ENCODE measurements at places on chromosomes 7 and 10.

GRCh38 chr7:129862682-129863081, 90.1 kb downstream of the UBE2H start:
- no peak for DNase-seq

- no peak for DNase-seq
These were observed 31.8 kb upstream of the SFTPD start for GRCh38 chr10:79980711-79981110.

- DNase-seq: no peak
These were observed 677 bp downstream of the SKAP2 start for GRCh38 chr7:26863518-26864308.

DNA sequence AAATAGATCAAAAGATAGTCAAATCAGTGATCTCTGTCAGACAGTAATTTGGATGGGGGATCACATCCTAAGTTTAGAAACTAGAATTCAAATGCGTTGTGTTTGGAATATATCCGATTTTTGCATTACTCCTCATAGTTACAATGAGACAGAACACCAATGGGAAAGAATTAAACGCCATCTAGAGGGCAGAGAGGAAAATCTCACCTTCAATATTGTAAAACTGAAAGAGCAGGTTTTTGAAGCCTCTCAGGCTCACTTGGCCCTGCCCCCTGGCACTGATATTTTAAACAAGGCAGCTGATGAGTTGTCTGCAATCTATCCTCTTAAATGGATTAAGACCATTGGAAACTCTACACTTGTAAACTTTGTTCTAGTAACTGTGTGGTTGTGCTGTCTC, 17.7 kb downstream of the FRG2B start:
- DNase-seq: no peak

DNA sequence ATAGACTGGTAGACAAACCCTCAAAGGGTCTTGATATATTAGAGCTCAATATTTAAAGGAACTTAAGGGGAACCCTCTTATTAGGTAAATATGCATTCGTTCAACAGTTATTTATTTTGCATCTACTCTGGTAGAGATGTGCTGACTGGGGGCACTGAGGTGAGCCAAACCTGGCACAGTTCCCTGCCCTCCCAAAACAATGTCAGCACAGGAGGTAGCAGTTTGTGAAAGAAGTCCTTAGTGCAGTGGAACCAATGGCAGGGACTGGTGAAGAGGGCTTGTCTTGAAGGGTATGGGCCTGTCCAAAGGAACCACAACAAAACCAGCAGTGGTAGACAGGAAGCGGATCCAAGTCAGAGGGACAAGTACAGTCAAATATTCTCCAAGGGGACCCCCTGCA, 32.6 kb upstream of the GPAM start:
- no peak for DNase-seq

GRCh38 chr7:121057878-121058277, 69.4 kb downstream of the CPED1 start:
- DNase-seq: no peak

GRCh38 chr7:130486114-130486953, 5.6 kb upstream of the MEST start:
- DNase-seq: peak; percentile 41

GRCh38 chr10:97003151-97003803, 171.2 kb downstream of the LCOR start:
- DNase-seq: no peak

DNA sequence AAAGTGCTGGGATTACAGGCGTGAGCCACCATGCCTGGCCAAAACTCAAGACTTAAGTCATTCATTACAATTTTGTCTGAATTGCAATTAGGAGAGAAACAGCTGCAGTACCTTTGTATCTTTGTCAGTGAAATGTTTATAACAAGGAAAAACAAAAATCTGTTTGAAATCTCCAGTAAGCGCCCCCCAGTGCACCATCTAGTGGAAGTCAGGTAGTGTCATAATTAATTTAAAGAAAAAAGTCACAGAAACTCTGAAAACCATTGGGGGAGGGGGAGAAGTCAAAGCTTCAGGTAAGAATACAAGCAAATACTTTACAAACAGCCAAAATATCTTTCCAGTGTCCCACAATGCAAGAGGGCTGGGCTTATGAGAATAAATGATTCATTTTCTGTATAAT, 2.8 kb downstream of the MPP7 start:
- no peak for DNase-seq

DNA sequence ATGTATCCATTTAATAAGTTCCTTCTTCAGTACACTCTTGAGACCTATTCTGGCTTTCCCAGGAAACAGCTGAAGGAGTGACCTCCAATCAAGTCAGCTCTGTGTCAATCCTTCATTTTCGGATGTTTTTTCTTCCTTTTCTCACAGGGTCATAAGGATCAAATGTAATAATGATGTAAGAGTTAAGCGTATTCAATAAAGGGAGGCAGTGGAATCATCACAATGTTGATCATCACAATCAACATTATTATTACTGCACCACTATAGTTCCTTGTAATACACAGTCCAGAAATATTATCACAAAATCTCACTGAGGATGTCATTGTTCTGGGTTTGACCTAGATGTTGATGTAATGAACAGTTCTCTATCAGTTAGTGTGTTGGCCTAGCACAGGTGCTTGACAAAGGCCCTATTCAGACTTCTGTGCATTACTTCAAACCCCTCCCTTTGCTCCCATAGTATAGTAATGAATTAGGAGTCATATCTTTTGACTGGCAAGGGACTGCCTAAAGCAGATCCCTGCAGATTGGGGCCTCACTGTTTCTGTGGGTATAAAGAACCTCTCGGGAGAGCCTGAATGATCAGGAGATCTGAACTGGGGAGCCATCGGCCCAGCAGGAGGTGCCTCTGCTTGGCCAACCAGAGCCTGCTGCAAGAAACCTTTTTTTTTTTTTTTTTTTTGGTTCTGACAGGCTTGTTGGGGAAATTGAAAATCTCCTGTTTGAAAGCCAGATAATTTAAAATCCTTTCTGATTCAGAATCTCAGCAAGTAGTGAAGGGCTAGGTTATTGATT, 100.6 kb downstream of the KAT6B start:
- no peak for DNase-seq

DNA sequence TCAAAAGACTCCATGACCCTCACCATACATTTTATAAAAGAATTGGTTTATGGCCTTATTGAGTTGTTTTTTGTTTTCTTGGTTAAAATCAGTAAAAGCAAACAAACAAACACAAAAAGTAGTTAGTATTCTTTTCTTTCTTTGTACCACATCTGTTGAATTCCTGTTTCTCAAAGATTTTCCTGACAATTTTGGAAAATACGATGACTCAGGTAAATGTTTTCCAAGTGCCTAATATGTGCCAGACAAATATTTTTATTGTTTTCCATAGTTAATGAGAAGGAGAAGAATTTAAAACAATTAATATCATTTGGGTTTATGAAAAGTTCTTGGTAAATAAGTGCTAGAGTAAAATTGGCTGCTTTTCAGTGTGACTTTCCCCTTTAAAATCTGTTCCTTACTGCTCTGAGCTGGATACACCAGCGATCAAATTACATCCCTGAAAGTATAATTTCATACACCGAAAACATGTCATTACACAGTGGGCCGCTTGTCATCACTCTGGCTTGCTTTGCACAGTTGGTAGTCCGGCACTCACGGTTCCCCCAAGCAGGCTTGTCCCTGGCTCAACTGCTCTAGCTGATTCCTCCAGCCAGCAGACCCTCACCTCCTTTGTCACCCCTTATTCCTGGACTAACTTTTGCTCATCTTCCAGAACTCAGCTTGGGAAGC, 80.5 kb downstream of the TBXAS1 start:
- no peak for DNase-seq

- no peak for DNase-seq
These were observed 104.4 kb downstream of the PRLHR start for GRCh38 chr10:118491055-118491454.

GRCh38 chr7:111711426-111712065, 149.3 kb upstream of the IMMP2L start:
- no peak for DNase-seq

DNA sequence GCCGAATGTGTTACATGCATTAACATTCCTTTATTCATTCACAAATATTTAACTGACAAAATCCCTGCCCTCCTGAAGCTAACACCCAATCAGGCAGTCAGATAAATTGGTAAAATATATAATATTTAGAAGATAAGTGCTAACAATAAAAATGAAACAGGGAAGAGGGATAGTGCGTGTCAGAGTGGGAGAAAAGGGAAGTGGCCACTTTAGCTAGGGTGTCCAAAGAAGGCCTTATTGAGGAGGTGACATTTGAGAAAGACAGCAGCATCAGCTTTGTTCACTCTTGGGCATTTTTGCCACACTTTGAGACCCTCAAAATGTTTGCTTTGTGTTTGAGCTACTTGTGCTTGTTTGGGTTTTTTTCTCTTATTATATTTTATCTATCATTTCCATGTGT, 317.8 kb downstream of the SNX13 start:
- no peak for DNase-seq

DNA sequence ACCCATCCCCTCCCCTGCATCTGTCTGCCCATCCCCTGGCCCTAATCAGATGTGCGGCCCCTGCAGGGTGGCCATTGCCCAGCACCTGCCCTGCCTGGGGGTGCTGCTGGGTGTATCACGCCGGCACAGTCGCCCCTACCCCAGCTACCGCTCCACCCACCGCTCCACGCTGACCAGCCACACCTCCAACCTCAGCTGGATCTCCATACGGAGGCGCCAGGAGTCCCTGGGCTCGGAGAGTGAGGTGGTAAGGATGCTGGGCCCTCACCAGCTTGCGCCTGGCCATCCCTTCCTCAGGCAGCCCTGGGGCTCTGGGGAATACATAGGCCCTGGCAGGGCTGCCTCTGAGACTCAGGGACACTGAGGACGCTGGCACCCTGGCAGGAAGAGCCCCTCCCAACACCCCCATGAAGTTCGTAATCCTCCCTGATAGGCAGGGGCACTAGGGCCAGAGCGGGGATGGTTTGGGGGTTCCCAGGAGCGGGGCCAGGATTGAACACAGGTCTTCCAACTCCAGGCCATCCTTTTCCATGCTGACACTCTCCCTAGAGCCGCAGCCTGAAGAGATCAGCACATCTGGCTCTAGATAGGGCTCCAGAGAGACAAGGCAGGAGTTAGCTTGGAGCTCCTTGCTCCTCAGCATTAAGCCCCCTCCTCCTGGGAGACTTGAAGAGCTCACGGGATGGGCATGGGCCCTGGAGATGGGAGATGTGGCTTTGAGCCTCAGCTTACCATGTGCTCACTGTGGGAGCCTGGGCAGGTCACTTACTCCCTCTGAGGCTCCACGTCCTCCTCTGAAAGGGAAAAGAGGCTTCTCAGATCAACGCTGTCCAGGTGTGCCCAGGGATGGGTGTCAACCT, 5.9 kb upstream of the LDB3 start:
- no peak for DNase-seq

- no peak for DNase-seq
These were observed 203.1 kb upstream of the PDE1C start for GRCh38 chr7:32273297-32273696.

DNA sequence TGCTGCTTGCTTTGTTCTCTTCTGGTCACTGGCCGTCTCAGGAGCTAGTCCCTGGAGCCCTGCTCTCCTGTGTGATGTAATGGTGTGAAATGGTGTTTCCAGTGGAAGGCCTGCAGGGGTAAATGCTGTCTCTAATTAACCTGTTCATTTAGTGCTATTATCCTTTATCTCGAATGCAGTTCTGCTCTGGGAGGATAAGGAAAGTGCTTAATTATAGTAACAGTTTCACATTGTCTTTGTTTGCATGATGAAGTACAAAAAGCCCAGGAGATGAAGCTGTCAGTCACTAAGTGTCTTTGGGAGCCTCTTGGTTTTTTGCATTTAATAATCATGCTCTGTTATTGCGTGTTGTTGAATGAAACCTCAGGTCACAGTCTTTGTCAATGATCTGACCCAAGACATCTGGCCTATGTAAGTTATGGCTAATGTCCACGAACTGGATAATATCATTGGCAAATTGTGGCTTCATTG, 755.3 kb upstream of the GALNT17 start:
- DNase-seq: no peak

- no peak for DNase-seq
These were observed 756 bp upstream of the SEC24C start for GRCh38 chr10:73743327-73743904.

GRCh38 chr7:130489140-130489983, 2.5 kb upstream of the MEST start:
- DNase-seq: no peak

GRCh38 chr10:77507291-77507880, 130.2 kb downstream of the KCNMA1 start:
- DNase-seq: no peak

- DNase-seq: no peak
These were observed 12.6 kb upstream of the WAC start for GRCh38 chr10:28520346-28520745.

DNA sequence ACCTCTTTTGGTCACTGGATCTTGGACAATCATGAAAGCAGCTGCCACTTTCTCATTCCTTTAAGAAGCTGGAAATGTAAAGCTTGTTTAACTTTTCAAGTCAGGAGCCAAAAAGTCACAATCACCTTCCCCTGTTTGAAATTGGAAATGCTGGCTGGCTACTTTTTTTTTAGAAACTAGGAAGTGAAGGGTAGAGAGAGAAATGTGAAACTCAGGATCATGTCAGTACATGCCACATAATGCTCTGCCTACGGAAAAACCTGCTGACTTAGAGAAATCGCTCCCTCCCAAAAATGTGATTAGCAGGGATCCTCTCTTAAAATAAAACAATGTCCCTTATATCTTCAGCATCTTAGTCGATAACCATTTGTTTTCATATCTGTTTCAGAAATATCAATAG, 188.4 kb upstream of the C7orf33 start:
- no peak for DNase-seq

DNA sequence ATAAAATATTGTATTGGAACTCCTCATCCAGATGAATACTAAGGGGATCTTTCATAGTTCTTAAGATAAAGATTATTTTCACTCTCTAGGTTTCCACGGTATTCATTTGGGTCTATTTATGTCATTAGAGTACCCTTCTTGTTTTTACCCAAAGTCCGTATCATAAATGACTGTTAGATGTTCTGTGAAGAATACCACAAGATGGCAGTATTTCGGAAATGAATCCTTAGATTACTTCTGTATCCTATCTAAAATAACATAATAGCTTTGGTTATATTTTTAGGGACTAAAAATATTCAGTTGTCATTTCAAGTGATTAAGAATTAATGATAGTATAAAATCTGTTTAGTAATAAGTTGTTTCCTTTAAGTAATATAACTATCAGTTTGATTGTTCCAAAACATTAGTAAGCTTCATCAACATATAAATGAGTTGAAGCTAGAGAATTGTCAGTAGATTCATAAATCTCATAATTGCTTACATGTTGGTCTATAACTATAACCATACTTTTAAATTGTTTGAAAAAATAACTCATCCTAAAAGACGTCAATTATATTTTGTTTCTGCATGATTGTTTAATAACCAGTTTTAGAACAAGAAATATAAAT, 337.5 kb upstream of the KCND2 start:
- no peak for DNase-seq

DNA sequence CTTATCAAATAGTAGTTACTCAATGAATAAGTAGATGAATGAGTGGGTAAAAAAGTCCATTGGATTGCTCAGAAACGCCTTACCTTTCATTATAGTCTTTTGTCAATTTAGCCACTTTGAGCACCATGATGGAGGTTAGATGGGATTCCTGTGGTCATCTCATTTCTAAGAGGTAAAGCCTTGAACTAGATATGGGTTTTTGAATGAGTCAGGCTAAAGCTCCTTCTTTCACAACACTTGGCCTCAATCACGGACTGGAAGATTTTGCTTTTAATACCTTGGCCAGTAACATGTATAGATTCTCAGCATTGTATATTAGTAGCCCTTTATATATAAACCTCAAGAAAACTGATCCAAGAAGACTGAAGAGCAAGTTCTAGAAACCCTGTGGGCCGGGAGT, 99.7 kb upstream of the CCDC6 start:
- no peak for DNase-seq
